ENCODE measurements at places on chromosomes 11 and 22.

DNA sequence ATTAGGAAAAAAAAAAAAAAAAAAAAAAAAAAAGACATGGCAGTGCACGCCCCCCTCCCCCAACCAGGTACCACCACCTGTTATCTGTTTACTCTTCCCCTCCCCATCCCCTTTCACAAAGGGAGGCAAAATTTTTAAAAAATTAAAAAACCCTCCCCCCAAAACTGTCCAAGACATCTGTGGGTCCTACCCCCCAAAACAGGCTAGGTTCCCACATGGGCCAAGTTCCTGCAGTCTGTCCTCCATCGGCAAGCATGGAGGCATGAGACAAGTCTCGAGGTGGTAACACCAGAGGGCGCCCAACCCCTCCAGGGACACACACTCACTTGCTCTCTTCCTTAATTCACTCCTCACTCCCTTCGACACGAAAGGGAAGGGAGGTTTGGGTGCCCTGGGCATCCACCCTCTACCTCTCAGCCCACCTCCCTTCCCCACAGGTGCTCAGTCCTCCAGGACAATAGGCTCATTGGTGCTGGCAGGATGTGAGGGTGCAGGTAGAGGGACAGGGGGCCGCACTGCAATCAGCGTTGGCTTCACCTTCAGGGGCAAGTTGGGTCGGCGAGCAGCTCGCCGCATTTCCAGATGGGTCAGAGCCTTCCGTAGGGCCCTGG lies 2.2 kb upstream of the TUT1 start:
- DNase-seq, result peak; percentile 76

- DNase-seq, result no peak
Measured at GRCh38 chr22:29994027-29994715, 86.1 kb upstream of the HORMAD2 start.

DNA sequence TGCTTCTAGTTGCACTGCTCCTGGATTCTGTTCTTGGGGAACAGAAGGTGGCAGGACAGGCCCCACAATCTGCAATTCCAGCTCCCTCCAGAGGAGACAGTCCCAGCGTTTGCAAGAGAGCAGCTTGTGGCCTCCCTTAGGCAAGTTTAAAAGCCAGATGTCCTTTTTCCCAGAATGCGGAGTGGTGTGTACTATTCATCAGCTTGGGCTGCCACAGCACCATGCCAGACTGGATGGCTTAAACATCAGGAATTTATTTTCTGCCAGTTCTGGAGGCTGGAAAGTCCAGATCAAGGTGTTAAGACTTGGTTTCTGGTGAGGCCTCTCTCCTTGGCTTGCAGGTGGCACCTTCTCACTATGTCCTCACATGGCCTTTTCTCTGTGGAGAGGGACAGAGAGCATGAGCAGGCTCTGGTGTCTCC lies 11.7 kb downstream of the MIAT start:
- no peak for DNase-seq

DNA sequence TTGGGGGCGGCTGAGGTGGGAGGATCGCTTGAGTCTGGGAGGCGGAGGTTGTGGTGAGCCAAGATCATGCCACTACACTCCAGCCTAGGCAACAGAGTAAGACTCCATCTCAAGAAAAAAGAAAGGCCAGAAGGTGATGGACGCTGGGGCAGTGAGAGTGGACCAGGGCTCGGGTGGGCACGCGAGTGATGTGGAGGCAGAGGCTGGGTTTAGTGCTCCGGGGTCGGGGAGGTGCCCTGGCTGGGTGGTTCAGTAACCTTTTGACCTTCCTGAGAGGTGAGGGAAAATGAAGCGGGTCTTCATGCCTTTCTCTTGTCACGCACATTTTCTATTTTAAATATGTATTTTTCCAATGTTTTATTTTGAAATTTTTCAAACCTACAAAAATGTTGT lies 45.1 kb downstream of the ST14 start:
- no peak for DNase-seq

- DNase-seq, result no peak
Measured at GRCh38 chr11:58527429-58527828, 19.5 kb upstream of the OR5B21 start.

- no peak for DNase-seq
Measured at GRCh38 chr11:2359557-2359956, 17.6 kb upstream of the CD81 start.

GRCh38 chr11:93080146-93080759 lies 110.8 kb downstream of the MTNR1B start:
- DNase-seq, result no peak

DNA sequence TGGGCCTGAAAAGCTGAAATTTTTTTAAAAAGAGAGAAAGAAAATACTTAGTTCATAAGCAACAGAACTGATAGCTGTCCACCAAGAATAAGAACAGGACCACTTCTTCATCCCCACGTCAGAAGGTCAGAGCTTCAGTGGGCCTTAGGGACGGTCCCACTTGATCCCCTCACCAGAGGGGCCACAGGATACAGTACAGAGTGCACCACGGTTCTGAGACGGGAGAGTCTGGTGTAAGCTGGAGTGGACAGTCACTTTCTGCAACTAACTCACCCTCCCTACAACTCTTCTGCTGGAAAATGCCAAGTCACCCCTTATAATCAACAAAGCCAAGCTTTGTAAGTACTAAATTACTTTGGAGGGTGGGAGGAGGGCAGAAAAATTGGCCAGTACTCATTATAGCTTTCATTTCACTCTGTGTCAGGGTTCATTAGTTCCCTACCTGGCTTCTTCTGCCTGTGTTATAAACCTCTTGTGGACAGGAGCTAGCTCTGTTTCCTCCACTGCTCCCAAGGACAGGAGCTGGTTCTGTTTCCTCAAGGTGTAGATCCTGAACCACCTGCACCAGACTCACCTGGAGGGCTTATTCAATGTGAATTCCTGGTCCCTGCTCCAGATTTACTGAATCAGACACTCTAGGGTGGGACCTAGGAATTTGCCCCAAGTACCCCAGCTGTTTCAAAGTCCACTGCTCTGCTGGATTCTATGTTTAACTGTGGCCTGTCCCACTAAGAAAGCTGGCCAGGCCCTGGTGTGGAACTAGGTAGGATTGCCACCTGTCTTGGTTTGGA lies 39.6 kb downstream of the SCGB1A1 start:
- no peak for DNase-seq

DNA sequence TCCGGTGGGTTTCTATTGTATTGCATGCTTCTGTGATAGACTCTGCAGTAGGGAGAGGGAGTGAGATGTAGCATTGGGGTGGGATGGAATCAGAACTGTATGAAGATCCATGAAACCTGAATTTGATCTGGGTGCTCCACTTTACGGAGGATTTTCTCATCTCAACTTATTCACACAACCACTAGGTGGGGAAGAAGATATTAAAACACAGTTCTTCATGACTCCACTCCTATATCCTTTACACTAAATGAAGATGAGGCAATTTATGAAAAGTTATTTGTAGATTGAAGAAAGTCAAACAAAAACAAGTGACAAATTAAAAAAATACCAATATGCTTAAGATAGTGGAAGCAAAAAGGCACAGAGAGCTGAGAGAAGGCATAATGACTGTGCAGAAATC lies 92.6 kb upstream of the PDGFD start:
- DNase-seq, result no peak

DNA sequence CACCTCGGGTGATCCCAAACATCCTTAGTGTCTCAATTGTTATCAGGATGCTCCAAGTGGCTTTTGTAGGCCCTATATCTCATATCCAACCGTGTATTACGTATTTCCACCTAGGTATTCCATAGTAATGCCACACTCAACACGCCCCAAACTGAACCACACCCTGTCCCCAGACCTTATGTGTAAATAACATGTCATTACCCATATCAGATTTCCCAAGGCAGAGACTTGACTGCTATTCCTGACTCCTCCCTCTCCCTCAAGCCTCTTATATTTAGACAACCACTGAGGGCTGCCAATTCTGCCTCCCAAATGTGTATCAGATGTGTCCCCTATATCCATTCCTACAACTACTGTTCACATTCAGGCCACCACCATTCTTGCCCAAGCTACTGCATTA lies 132.8 kb upstream of the NCAM1 start:
- DNase-seq, result no peak

- peak; percentile 31 for DNase-seq
Measured at GRCh38 chr11:62402226-62402959, 16.4 kb upstream of the SCGB1A1 start.

DNA sequence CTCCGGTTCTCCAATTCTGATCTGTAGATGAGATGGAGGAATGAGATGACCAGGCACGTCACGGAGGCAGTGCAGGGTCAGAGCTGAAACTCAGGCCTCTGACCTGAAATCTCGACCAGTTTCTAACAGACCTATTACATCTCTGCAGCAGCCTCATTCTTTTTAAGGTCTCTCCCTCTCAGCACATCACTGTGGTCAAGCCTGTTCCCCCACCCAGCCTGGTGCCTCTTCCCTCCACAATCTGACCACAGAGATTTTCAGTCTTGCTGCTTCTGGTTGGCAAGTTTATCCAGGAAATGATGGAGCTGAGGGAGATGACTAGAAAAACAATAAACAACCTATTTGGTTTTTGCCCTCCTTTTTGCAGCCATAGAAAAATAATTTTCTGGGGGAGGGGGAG lies 9.5 kb downstream of the GRAMD1B start:
- DNase-seq, result no peak

GRCh38 chr11:11787305-11788062 lies 54.3 kb upstream of the USP47 start:
- peak; percentile 66 for DNase-seq

DNA sequence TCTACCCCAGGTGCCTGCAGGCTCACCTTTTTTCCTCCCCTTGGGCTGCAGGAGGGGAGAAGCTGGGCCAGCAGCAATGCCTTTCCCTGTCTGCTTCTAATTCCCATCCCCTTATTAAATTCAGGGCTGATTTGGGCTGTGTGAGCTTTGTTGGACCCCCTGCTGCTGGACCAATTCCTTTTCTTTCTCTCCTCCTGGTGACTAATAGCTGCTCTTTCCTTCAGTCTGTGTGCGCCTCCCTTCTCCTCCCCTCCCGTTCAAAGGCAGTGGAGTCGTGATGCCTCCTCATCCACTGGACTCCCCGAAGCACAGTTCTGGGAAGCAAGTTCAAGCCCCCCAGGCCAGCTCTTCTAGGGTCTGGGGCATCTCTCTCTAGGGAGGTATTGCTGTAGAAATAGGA lies 567.9 kb upstream of the CADM1 start:
- no peak for DNase-seq

All from activated T-cell treated with anti-CD3 and anti-CD28 coated beads, Interleukin-2, amount 50 U/mL, for 1 hour (primary cell).